ENCODE measurements at places on chromosomes 3 and 15.

- DNase-seq = no peak
These were observed 521.9 kb upstream of the RGMA start for GRCh38 chr15:93610944-93611343.

- DNase-seq = no peak
These were observed 848.6 kb downstream of the ROBO1 start for GRCh38 chr3:78919021-78919755.

- DNase-seq = no peak
These were observed 1178.7 kb downstream of the ROBO1 start for GRCh38 chr3:78588906-78589621.

GRCh38 chr3:128317698-128318231 is 148.9 kb downstream of the DNAJB8 start:
- no peak for DNase-seq

GRCh38 chr3:13976469-13976868 is 96.6 kb upstream of the WNT7A start:
- DNase-seq = no peak

GRCh38 chr3:52893723-52894122 is 3.6 kb downstream of the STIMATE start:
- DNase-seq = no peak

GRCh38 chr3:94226078-94226477 is 163.2 kb downstream of the NSUN3 start:
- DNase-seq = no peak
